ENCODE measurements at places on chromosomes 12 and 14. TPM values are rescaled to one million over a fixed set of nuclear protein-coding genes. Genes with fewer than 3 reads are reported as not detected.

DNA sequence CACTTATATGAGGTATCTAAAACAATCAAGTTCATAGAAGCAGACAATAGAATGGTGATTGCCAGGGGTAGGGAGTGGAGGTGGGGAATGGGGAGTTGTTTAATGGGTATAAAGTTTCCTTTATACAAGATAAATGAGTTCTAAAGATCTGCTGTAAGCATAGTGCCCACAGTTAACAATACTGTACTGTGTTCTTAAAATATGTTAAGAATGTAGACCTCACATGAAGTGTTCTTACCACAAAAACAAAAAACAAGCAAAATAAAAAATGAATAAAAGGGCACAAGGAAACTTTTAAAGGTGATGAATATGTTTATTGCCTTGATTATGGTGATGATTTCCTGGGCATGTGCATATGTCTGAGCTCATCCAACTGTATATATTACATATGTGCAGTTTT lies 211.8 kb downstream of the MSRB3 start:
- no peak for DNase-seq

DNA sequence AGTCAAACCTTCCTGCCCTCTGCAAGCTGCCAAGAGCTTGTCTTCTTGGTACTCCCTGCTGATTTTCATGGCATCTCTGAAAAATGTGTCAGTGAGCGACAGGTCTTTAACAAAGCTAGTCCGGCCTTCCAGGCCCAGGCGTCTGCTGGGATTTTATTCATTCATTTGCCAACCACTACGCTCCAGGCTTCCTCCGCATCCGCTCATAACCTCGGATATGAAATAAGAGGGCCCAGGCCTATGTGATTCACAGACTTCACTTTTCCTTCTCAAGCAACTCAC lies 13.8 kb downstream of the TSPAN9 start:
- DNase-seq, result no peak

GRCh38 chr12:85348779-85349178 lies 68.8 kb downstream of the ALX1 start:
- no peak for DNase-seq

GRCh38 chr12:130713581-130713991 lies 2.5 kb downstream of the RIMBP2 start:
- DNase-seq, result no peak

GRCh38 chr12:128976120-128976738 lies 123.0 kb downstream of the GLT1D1 start:
- DNase-seq, result no peak

DNA sequence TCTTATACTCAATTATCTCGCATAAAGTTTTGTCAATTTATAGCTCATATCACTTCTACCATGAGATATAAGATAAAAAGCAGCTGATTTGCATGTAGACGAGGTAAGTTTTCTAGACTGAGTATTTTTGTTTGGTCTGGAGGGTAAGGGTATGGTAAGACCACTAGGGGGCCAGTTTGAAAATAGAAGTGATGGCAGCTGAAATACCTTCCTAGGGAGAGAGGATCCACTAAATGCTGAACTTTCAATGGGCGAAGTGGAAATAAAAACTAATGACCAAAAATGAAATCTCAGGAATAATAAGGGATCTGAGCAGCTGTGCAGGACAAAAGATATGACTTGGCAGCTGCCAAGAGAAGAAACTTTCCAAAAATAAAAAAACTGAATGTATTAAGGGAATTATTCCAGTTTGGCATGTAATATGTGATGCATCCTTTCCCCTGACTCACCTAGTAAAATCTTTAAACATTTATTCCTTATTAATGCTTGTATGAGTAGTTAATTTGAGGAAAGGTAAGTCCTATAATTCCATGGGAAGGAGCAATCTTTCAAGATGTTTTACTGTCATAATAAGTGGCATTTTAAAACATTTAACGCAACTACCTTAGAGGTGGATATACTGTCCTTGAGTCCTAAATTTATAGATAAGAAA lies 754.5 kb downstream of the C12orf50 start:
- DNase-seq, result no peak

GRCh38 chr12:19850346-19851065 lies 411.2 kb downstream of the AEBP2 start:
- no peak for DNase-seq

GRCh38 chr14:90894241-90894640 lies 78.0 kb upstream of the TTC7B start:
- DNase-seq, result no peak

Gene SELPLG
- 2.4 TPM for total RNA-seq

Gene IL31
- not detected for total RNA-seq

Gene KCNH3
- total RNA-seq, result 0.13 TPM

Gene TIMELESS
- total RNA-seq, result 8.6 TPM
